ENCODE measurements at places on chromosomes 4 and X.
A peak's percentile ranks its signal among the peaks of the same experiment; 100 is the strongest.

- DNase-seq = no peak
Measured at GRCh38 chr4:74962584-74962983, 29.7 kb downstream of the PARM1 start.

GRCh38 chr4:42420140-42420539, 22.9 kb downstream of the SHISA3 start:
- DNase-seq = peak; percentile 21

- DNase-seq = no peak
Measured at GRCh38 chr4:23991444-23991843, 101.6 kb upstream of the PPARGC1A start.

DNA sequence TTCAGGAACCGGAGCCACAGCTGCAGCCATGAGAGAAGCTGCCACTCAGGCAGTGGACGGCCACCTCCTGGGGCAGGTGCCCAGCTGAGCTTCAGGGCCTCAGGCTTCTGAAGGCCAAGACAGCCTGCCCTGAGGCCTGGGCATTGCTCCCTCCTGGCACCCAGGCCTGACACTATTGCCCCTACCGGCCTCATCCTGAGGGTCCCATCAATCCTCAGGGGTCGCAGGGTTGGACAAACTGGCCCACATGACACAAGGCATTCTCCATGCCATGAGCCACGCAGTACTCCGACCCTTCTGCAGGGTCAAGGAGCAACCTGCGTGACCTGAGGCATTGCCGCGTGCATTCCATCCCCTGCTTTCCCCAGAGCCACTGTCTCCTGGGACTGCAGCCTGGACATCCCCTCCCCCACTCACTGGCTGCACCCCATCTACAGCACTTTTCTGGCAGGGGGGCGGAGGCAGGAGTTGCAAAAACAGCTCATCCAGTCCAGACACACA, 3.0 kb upstream of the ZFP92 start:
- no peak for DNase-seq

- DNase-seq = no peak
Measured at GRCh38 chr4:144712775-144713174, 66.8 kb downstream of the HHIP start.

GRCh38 chr4:182124359-182124758, 118.8 kb upstream of the TENM3 start:
- no peak for DNase-seq

GRCh38 chr4:74884266-74884665, 48.6 kb upstream of the PARM1 start:
- no peak for DNase-seq

DNA sequence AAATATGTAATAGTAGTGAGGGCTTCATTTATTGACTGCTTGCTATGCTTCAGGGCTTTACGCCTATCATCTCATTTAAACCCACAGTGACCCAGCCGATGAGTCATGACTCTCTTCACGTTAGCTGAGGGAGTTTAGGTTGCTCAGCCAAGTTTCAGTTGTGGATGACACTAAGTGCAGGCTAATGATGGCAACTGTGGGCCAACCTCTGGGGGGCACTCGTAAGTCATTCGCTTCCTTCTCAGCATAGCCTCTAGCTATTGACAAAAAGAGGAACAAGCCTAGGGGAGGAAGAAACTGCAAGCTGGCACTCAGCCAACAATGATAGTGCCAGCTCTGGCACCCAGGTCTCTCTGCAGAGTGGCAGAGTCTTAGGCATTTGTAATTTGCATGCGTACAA, 325.0 kb downstream of the ARHGAP10 start:
- no peak for DNase-seq

DNA sequence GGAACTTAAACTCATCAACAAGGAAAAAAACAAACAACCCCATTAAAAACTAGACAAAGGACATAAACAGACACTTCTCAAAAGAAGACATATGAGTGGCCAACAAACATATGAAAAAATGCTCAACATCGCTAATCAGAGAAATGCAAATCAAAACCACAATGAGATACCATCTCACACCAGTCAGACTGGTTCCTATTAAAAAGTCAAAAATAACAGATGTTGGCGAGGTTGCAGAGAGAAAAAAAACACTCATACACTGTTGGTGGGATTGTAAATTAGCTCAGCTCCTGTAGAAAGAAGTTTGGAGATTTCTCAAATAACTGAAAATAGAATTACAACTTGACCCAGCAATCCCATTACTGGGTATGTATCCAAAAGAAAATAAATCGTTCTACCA, 28.7 kb downstream of the APLN start:
- no peak for DNase-seq

DNA sequence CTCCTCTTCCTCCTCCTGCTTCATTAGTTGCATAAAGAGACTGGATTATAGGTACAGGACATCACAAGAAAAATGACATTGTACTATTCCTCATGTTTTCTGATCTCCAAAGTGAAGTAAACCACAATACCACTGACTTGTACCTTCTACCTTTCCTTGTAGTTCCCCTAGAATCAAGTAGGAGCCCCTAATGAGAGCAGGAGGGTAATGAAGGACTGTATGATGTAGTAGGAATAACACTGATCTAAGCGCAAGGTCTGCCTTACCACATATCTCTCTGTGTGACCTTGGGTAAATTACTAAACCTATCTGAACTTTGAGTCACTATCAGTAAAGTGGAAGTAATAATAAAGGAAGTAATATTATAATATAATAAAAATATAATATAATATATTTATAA, 3.6 kb downstream of the VSIG4 start:
- DNase-seq = no peak

- DNase-seq = no peak
Measured at GRCh38 chr4:7656244-7656800, 221.6 kb upstream of the PSAPL1 start.

DNA sequence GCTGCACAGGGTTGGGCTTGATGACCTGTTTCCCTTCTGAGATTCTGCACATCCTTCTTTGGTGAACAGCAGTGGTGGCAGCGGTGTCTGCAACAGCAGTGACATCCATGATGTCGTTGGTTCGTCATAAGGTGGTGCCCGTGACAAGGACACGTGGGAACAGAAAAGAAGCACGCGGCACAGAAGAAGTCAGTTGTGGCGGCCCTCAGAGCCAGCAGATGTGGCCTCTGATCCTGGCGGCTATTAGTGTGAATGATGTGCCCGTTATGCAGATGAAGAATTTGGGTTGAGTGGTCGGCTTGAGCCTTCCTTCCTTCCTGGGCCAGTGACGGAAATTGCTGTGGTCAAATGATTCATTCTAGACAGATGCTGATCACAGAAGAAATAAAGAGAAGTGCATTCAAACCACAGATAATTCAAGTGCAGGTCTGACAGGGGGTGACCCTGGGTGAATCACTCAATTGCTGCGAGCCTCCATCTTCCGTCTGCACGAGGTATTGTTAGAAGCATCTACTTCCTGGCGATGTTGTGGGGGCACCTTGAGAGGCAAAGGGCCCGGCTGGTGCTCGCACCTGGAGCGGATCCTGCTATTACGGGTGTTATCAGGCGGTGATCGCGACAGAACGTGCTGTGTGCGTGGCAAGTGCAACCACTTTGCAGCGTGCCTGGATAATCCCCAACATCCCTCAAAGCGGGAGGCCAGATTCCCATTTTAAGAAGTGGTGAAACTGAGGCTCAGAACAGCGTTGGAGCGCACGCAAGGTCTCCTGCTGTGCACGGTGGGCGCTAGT, 215.2 kb upstream of the PSAPL1 start:
- DNase-seq = peak; percentile 56

GRCh38 chr4:182510836-182511235, 267.6 kb downstream of the TENM3 start:
- no peak for DNase-seq

GRCh38 chr4:177356921-177357320, 47.2 kb downstream of the NEIL3 start:
- no peak for DNase-seq

GRCh38 chr4:58766763-58767162, 1656.6 kb upstream of the IGFBP7 start:
- DNase-seq = no peak

- peak; percentile 39 for DNase-seq
Measured at GRCh38 chrX:50967736-50968135, 57.2 kb downstream of the BMP15 start.

DNA sequence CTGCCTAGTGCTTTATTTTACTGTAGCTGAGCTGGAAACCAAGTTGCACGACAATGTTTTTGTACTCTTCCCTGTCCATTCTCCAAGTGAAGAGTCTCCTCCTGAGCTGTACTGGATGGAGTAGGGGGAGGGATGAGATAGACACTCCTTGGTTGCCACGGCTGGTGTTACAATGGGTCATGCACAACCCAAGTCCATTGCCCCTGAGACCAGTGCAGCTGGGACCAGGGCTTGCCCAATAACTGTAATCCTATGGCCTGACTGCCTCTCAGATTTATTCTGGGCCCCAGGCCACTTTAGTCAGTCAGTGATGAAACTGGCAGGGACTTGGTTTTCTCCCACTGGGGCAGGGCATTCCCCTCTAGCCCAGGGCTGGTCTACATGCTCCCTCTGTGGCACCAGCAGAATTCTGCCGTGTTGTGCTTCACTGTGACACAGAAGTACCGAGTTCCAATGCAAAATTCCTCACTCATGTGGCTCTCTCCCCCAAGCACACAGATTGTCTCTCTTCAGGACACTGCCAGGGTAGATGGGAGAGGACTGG, 203.3 kb upstream of the PCDH18 start:
- no peak for DNase-seq

- DNase-seq = no peak
Measured at GRCh38 chrX:69615342-69615741, 571 bp upstream of the EDA start.

- no peak for DNase-seq
Measured at GRCh38 chr4:37978248-37978924, 18.2 kb downstream of the PTTG2 start.

- no peak for DNase-seq
Measured at GRCh38 chr4:14167876-14168510, 540.5 kb upstream of the BOD1L1 start.

- no peak for DNase-seq
Measured at GRCh38 chr4:95045429-95045828, 287.7 kb downstream of the BMPR1B start.

DNA sequence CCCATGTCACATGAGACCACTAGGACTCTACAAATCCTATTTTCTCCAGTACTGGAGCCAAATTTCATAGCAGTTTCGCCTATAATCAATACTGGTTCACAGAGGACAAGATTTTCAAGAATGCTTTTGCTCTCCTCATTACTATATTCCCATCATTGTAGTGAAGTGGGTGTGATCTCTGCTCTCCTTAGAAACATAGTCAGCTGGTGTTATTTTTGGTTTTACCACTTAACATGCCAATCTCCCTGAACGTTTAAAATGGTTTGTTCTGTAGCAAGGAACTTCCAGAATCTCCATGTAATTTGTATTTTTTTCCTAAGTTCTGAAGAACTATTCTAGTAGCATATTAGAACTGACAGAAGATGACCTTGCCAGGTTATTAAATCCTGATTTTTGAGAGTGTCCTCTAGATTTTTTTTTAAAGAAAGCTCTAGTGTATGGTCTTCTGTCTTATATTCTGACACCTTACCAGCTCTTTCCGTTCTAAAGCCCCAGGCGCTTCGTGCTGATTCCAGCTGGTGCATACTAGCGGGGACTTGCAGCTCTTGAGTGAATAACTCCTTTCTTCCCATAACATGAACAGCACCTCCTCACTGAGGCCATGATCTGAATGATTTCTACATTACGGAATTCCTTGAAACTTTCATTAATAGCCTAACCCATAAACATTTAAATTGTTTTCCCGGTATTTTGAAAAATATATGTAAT, 1372.9 kb downstream of the TECRL start:
- no peak for DNase-seq

GRCh38 chr4:86089053-86089452, 270.8 kb downstream of the MAPK10 start:
- DNase-seq = no peak

DNA sequence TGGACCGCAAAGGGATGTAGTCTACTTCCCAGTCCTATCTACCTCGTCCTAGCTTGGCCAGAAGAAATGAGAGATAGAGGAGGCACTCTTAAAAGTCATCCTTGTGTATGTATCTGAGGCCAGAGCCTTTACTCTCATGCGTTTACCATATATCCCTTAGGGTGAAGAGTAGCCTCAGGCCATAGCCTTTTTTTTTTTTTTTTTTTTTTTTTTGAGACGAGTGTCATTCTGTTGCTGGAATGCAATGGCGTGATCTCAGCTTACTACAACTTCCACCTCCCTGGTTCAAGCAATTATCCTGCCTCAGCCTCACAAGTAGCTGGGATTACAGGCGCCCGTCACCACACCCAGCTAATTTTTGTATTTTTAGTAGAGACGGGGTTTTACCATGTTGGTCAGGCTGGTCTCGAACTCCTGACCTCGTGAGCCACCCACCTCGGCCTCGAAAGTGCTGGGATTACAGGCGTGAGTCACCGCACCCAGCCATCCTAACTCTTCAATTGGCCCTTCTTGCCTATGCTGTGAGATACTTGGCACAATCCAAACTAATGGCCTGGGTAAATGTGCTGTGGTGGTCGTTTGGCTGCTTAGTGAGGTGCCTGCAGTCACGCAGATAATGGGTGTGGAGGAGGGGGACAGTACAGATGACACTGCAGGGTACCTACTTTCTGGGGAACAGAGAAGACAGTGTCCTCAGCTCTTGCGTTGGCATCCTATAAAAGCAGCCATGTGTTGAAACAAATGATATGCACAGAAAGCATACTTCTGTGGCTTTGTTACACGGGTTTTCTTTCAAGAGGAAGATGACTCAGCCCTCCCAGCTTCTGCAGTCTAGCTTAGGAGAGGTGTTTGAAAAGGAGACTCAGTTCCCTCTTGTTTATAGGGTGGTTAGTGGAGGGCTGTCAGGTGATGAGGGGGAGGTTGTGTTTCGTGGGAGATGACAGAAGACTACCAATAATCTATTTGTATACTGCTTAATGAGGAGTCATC, 10.4 kb upstream of the DGAT2L6 start:
- peak; percentile 37 for DNase-seq

All from kidney epithelial cell (primary cell).